ENCODE measurements at places on chromosomes 4 and X.

- DNase-seq, result no peak
Observed at GRCh38 chr4:67167849-67168248, 377.5 kb downstream of the CENPC start.

GRCh38 chr4:78354782-78355181 is 196.8 kb upstream of the ANXA3 start:
- no peak for DNase-seq

GRCh38 chr4:2811830-2812611 is 19.1 kb downstream of the SH3BP2 start:
- DNase-seq, result peak; percentile 81

DNA sequence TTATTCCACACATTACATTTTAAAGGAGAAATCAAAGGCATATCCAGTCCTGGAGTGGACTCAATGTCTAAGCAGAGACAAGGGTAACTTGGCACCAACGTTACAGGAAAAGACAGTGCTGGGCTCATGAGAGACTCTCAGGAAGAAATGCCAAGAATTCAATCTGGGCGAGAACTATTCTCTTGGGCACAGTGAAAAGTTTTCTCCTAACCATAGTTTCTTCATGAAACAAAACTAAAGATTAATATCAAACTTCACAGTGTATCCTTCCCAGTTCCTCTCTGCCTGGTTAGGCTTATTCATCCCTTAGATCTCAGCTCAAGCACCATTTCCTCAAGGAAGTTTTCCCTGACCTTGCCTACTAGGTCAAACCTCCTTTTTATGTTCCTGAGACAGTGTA is 109.4 kb upstream of the TLL1 start:
- no peak for DNase-seq

GRCh38 chr4:20752641-20753040 is 52.4 kb downstream of the PACRGL start:
- no peak for DNase-seq

GRCh38 chr4:134160211-134160610 is 41.4 kb downstream of the PABPC4L start:
- no peak for DNase-seq
